Activated T-helper 1 cell treated with anti-CD3 and anti-CD28 coated beads, Interleukin-2, amount 50 U/mL, for 16 hours (primary cell): ENCODE measurements at places on chromosomes 12 and 14.

DNA sequence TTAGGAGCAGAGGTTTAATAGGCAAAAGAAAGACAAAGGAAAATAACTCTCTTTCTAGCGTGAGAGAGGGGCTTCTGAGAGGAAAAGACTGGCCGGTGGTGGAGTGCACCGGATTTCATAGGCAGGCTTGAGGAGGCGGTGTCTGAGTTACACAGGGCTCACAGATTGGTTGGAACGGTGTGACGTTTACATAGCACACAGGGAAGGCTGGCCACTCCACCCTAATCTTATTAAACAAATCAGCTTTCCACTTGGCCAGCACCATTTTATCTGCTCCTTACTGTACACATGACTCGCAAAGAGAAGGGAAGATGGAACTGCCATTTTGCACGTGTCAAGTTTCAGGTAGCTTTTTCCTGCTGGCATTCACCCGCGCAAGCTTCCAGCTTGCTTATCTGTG, 587.7 kb downstream of the RPL10L start:
- no peak for DNase-seq

GRCh38 chr12:81596558-81596957, 162.6 kb downstream of the PPFIA2 start:
- no peak for DNase-seq

GRCh38 chr12:75977590-75977951, 54.0 kb downstream of the PHLDA1 start:
- no peak for DNase-seq

DNA sequence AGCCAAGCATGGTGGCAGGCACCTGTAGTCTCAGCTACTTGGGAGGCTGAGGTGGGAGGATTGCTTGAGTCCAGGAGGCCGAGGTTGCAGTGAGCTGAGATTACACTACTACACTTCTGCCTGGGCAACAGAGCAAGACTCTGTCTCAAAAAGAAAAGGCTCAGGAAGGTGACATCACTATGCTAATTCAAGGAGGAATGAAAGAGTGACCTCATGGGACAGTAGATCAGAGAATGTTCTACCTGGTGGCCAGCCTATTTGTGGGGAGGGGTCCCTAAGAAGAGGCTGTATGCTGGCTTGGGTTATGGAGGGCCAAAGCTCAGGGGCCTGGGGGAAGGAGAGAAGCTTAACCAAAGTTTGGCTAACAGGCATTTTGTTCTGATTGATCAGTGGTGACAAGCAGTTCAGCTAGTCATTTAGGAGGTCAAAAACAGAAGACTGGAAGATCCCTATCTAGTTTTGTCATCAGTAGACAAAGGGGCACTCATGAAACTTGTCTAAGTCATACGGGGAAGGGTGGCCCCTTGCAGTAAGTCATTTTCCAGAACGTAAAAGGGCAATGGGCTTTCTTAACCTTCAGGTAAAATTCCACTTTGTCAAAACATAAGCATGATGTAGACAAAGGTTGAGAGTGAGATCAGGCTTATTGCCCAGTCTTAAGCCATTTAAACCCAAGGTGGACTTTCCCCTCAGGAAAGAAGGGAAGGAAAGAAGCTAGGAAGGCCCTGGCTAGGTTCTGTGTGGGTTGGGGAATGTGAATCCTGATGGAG, 60.8 kb upstream of the EEA1 start:
- DNase-seq = no peak

GRCh38 chr14:38201137-38201828, 6.4 kb upstream of the SSTR1 start:
- no peak for DNase-seq

- DNase-seq = no peak
These were observed 10.0 kb downstream of the BRF1 start for GRCh38 chr14:105290621-105291346.

- no peak for DNase-seq
These were observed 63.6 kb upstream of the NUDT4 start for GRCh38 chr12:93314177-93314497.

- DNase-seq = no peak
These were observed 50.6 kb downstream of the PPP2R5C start for GRCh38 chr14:101812071-101812470.

DNA sequence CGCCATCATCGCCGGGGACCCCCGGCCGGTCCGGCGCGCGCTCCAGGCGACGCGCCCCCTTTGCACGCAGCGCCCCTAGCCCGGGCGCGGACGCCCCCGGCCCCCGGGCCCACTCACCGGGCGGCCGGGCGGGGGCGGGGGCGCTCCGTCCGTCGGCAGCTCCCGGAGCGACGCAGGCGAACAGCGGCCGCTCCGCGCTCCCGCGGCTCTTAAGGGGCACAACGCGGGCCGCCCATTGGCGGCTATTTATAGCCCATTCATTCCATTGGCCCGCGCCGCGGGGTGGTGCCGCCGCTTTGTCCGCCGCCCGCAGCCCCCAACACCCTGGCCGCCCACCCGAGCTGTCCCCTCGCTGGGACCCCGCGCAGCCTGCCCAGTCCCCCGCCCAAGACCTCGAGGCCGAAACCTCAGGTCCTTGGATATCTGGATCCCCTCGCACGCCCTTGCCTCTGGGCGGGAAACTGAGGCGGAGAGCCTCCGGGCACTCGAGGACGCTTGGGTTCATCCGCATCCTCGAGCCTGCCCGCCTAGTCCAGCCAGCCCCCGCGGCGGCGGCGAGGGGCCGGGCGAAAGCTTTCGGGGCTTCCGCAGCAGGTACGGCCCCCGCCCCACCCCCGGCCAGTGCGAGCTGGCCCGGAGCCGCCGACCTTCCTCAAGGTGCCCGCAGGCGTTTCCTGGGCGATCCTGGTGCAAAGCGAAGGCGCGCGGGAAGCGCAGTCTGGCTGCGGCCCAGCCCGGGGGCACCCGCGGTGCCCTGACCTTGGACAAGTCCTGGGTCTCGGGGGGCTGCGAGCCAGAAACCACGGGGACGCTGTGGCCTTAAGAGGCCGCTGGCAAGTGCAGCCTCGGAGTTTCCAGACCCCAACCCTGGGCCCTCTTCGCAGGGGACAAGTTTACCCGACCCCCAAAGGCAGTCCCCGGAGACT, at the start of gene CKB:
CKB (minus strand) TSS at position 182 of the 926 bp plus-strand sequence. CDS start 337 bp downstream, outside the sequence.
- DNase-seq = no peak

- no peak for DNase-seq
These were observed 333.3 kb downstream of the SLC16A7 start for GRCh38 chr12:59929110-59929509.

DNA sequence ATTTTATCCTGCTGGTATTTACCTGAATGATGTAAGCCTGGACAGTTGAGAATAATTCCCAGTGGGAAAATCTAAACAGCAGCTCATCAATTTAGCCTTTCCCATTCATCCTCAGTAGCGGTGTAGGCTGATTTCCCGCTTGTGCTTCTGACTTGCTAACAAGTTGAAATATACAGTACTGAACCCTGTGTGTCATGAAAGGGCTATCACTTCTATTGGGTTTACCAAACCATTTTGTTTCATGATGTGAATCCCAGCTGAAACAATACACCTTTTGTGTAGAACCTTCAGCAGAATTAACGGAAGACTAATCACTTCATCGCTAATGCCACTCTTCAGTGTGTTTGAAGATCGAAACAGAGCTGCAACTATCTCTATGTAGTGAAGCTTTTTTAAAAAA, 88.4 kb downstream of the POLR3B start:
- DNase-seq = no peak

DNA sequence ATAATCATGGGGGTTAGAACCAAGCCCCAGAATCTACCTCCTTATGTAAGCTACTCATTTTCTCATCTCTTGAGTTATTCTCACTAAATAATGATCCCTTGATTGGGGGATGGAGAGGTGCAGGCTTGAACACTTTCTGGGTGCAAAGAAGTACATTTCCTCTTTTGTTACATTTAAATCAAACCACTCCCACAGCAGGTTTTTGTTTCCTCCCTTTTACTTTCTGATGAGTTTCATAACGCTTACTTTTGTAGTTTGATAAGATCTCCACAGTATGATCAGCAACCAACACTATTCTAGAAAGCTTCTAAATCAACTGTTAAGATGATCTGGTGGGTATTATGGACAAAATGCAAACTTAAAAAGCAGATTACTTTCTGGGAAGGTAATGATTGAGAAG, 20.5 kb downstream of the VCPKMT start:
- no peak for DNase-seq

DNA sequence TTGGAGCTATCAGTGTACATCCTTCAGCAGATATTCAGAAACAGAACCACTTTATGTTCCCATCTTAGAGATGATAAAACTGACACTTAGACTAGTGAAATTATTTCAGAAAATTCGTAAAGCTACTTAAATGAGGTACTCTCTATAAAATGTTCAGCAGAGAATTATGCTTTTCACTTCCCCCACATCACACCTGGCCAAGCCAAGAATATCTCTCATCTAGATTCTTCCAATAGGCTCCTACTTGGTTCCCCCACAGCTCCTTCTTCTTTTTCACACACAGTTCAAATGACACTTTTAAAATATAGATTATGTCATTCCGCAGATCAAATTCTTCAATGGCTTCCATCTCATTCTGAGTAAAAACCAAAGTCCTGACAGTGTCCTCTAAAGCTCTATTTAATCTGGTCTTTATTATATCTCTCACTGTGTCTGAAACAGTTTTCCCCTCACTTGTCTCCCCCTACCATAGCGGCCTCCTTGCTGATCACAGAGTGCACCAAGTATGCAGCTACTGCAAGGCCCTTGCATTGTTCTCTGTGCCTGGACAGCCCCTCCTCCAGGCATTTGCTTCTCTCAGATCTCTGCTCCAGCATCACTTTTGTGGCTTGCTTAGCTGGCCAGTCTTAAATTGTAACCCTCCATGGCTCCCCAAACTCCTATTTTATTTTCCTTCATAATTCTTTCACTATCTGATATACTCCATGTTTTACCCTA, 736.8 kb upstream of the USP15 start:
- no peak for DNase-seq

- DNase-seq = no peak
These were observed 331.9 kb upstream of the FLRT2 start for GRCh38 chr14:85198001-85198400.

DNA sequence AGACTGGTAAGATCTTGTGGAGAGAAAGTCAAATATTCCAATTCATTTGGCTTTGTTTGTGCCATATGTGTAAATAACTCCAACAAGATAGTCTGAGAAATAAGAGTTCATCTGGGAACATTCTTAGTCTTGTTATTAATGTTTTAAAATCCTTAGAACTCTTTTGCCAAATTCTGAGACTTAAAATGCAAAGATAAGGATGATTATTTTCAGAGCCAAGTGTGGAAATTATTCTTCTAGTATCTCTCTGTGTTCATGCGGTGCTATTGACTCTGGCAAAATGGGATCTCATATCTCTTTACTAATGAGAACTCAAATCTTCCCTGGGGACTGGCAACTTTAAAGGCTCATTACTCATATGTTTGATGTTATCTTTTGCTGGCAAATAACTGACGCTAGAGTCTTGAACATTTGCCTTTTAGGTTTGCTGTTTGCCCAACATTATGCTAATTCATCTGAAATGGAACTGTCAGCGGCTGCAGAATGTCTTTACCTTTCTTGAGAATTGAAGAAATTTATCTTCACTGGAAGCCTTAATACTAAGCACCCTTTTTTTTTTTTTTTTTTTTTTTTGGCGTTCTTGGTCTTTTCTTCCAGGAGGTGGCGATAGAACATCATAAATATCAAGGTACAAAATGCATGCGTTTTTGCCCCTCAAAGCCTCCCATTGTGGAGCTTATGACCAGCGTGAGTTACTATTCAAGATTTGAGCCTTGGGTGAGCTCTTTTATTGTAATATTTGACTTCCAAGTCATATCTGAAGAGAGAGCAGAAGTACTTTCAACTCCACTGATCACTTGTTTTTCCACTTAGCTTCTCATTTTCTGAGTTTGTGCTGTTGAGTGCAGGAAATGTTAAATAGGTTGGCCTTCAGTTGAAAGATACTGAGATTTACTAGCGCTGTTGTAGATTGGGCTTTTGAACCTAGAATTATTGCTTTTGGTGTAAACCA, 86.5 kb downstream of the CAND1 start:
- DNase-seq = no peak

- DNase-seq = no peak
These were observed 13.1 kb downstream of the KRT5 start for GRCh38 chr12:52506858-52507715.

GRCh38 chr14:80211153-80212022, at the start of gene DIO2:
Gene DIO2 (minus strand): TSS chr14:80211504. CDS start chr14:80211472, 32 bp downstream.
- no peak for DNase-seq

DNA sequence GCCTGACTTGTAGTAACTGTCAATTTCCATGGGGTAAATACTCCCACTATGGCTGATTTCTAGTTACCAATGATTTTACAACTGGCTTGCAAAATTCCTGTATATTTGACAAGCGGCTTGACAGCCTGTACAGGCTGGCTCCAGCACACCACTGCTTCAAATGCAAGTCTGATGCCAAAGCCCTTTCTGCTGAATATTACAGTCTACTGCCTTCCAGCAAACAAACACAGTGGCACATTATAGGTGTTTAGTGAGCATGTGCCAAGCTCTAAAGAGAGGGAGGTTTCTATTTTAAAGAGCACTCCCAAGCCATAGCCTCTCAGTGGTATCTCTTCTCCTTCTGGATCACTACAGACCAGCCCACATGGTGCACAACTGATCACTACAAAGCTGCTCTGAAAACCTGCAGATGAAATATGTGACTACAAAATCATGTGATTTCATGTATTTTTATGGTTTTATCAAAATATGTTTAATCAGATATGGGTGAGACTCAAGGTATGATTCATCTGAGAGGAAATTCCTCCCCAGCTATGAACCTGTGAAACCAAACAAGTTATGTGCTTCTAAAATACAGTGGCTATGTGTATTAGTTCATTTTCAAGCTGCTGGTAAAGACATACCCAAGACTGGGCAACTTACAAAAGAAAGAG, 101.5 kb downstream of the RPAP3 start:
- DNase-seq = no peak
